ACHN (cell line): ENCODE measurements at places on chromosomes 2 and 18.
A peak's percentile ranks its signal among the peaks of the same experiment; 100 is the strongest.

DNA sequence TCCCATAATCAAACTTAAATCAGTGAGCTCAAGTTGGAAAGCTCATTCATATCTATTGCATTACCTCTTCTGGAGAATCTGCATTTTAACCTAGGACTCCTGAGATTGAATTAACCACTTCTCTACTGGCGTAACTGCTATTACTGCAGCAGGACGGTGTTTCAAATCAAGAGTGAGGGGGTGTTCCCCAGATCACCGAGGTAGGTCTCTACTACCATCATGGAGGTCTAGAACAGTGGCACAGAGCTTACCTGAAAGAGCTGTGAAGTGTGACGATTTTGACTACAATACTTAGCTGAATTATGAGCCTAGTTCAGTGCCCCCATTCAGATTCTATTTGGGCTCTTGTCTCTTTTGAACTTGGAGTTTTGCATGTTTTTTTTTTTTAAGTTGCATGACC is 119.5 kb downstream of the POLE4 start:
- no peak for DNase-seq

DNA sequence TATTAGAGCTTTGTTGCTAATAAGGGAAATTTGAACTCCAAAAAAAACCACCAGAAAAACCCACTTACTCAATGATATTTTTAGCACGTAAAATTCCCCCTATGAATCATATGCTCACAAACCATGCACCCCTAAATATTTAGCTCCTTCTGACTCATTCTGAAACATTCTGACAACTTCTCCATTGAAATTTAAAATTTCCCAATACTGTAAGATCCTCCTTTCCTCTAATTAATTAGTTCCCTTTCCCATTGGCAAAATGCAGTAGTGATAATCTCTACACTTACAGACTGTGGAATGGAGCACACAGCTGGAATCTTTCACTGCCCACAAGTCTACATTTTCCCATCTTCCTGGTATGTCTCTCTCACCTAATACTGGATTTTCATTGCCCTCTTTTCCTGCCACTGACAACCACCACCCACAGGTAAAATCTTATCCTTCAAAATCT is 215.8 kb upstream of the ACVR2A start:
- no peak for DNase-seq

DNA sequence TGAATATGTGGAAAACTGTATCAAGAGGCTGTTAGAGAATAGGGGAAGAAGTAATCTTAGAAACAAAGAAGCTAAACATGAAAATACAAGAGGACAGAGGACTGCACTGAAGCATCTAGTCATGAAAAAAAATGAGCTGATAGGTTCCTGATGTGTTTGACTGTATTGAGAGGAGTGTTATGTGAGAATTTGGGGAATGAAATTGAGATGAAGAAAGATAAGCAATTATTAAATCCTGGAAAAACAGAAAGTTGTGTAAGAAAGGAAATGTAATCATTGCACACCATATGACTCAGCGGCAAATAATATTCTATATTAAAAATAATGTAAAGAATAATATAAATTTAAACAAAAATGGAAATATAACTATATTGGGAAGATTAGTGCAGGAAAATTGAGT is 71.2 kb downstream of the SEMA4F start:
- no peak for DNase-seq

DNA sequence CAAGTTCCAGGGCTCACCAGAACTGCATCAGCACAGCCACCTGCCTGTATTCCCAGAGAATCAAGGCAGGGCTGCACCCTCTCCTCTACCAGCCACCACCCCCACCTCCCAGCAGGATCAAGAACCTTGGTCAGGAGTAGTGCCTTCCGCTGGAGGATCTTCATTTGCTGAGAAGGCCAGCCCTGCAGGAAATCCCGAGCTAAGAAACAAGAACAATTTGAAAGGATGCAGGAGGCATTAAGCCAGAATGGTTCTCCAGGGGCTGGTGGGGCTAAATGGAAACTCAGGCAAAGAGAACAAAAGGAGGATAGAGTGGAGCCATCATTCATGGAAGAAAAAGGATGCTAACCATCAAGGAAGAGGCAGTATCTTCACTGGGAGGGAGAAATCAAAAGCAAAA is 147.3 kb upstream of the SLC14A2 start:
- DNase-seq = no peak

- peak; percentile 70 for DNase-seq
Observed at GRCh38 chr2:101253013-101253702, 472 bp downstream of the CNOT11 start.

DNA sequence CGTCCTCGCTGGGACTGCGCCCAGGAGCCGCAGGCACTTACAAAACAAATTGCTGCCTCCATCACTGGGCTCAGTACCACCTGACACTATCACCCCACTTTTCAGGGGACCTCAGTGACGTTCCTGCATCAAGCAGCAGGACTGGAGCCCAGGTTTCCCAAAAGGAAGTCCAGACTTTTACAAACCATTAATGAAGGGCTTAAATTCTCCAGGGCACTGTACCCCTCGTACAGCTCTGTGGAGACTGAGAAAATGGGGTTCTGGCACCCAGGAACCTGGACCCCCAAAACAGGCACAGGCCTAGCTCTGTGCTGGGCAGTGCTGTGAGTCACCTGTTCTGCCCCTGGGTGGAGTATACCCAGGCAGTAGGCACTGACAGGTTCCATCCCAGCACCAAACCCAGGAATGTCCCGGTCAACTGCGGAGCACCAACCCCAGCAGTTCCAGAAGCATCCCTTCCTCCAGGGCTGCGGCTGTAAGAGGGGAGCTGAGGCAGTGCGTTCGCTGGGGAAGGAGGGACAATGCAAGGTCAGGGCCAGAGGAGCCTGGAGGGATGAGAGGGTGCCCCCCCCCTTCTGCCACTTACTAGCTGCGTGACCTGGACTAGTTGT is 24.6 kb upstream of the NOTO start:
- no peak for DNase-seq

- no peak for DNase-seq
Observed at GRCh38 chr2:68796295-68796905, 61.8 kb downstream of the ARHGAP25 start.

GRCh38 chr2:145488571-145488970 is 968.7 kb upstream of the ZEB2 start:
- no peak for DNase-seq

GRCh38 chr2:197356136-197356535 is 45.6 kb upstream of the ANKRD44 start:
- DNase-seq = no peak

GRCh38 chr2:82896117-82896516 is 1563.0 kb downstream of the SUCLG1 start:
- DNase-seq = no peak

DNA sequence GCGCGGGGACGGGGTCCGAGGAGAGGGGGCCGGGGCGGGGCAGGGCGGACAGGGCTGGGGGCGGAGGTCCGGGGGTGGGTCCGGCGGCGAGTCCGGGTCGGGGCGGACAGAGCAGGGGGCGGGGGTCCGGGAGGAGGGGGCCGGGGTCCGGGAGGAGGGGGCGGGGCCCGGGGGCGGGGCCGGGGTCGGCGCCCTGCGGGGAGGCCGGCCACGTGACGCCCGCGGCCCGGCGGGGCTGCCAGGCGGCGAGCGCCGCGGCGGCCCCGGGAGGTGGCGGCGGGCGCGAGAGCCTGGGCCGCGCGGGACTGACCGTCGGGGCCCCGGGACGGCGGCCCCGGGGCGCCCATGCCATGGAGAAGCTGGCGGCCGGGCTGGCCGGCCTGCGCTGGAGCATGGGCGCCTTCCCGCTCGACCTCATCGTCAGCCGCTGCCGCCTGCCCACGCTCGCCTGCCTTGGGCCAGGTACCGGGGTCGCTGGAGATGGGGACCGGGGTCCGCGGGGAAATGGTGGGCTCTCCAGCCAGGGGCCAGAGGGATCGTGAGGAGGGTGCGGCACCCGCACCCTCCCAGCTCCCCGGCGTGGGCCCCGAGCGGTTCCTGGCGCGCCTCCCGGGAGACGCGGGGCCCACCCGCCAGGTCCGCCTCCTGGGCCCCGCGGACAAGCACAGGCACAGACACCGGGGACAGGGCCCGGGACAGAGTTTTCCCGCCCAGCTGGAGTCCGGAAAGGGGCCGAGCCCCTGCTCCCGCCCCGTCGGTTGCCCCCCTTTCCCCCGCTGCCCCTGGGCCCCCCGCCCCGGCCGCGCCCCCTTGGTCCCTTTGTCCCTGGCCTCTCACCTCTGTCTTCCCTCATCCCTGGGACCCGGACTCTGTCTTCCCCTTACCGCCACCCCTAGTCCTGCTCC is at the start of gene GAREM2:
Gene GAREM2, plus strand, starts transcription at position 218 of the 905 bp plus-strand sequence. Its CDS starts 133 bp downstream, at position 351.
- peak; percentile 13 for DNase-seq

DNA sequence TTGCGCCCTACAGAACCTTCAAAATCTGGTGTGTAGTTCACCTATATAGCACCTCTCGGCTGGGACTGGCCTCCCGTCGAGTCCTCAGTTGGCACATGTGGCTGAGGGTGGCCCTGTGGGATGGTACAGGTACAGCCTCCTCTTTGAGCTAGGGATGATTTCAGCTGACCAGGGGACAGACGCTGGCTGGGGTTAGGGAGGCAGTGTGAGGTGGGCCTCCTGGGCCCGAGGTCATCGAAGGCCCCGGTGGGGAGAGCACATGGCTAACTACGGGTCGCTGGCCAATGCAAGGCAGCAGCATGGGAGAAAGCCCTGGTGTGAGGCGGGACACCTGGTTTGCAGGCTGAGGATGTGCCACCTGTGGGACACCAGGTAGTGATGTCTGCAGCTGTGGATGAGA is 304.8 kb downstream of the GBX2 start:
- DNase-seq = no peak

GRCh38 chr2:118929059-118929458 is 12.9 kb upstream of the MARCO start:
- DNase-seq = no peak

GRCh38 chr18:79511671-79512301 is 116.1 kb downstream of the NFATC1 start:
- DNase-seq = no peak

DNA sequence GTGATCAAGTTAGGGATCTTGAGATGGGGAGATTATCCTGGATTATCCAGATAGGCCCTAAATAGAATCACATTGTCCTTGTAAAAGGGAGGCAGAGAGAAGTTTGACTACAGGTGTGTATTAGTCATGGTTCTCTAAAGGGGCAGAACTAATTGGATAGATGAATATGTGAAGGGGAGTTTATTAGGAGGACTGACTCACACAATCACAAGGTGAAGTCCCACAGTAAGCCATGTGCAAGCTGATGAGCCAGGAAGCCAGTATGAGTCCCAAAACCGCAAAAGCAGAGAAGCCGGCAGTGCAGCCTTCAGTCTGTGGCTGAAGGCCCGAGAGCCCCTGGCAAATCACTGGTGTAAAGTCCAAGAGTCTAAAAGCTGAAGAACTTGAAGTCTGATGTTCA is 275.8 kb downstream of the KCNS3 start:
- DNase-seq = no peak

DNA sequence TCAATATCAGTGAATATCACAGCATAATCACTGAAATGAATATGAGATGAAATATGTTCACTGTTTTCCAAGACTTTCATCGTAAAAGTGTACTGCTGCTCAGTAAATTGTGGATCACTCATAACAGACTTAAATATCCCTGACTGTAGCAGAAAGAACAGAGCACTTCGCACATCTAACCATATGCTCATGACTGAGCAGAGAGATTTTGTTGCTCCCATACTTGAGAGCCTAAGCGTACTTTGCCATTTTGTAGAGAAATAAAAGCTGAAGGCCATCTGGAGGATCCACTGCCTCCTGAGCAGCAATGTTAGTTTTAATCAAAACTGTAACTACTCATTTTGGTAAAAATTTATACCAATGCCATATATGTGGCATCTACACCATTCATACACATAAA is 243.5 kb downstream of the STK39 start:
- no peak for DNase-seq

DNA sequence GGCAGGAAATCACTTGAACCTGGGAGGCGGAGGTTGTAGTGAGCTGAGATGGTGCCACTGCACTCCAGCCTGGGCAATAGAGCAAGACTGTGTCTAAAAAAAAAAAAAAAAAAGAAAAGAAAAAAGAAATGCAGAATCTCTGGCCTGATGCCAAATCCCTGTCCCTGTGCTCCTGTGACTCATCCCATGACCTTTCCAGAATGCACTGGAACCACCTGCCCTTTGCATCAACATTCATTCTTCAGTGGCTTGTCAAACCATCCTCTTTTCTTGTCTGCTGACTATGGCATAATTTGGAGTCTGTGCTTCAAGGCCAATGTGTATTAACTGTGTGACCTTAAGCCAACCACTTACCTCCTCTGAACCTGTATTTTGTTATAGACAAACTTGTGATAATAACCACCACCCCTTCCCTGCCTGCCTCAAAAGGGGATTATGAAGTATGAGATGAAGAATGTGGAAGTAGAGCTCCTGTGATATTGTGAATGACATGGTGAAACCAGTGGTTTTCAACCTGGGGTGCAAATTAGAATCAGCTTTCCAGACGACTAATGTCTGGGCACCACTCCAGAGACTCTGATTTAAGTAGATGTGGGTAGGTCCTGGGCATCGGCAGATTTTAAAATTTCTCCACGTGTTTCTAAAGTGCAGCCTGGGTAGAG is 189.3 kb downstream of the CLIP4 start:
- peak; percentile 8 for DNase-seq

- no peak for DNase-seq
Observed at GRCh38 chr2:101299604-101300003, 8.9 kb downstream of the RNF149 start.

DNA sequence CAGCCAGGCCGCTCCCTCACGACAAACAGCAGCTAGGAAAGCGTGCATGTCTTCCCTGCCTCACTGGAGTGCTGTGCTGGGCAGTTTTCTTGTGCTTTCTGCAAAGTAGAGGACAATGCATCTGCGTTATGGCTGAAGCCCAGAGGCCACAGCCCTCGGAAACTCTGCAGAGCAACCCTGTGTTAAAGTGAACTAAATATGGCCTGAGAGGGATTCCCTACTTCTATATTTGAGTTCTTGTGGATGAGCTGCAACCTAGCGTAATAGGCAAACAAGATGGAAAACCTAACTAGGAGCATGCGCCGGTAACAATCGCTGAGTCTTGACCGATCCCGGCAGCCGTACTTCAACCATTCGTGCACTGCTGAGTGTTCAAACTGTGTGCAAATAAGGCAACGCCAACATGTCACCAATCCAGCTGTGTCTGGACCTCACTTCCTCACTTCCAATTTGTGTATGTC is 471.9 kb upstream of the HS6ST1 start:
- DNase-seq = no peak

GRCh38 chr2:33577084-33577483 is 22.0 kb downstream of the FAM98A start:
- DNase-seq = no peak

DNA sequence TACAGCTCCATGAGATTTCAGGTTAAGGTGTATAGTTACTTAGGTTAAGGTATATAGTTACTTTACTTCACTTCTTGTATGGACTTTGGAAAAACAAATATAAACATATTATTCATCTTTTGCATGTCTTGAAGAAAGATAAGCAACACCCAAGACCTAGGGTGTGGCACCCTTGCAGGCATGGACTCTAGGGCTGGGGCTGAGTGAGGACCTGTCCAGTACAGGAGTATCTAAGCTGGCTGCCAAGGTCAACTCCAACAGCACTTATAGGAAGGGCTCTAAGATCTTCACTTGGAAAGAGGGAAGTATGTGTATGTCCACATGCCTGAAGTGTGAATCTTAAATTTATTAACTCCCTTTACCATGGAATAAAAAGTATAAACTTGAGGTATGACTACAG is 7.1 kb upstream of the TMEM163 start:
- DNase-seq = no peak
